Effector memory CD8-positive, alpha-beta T cell (primary cell): ENCODE measurements at places on chromosomes 2 and 18.

GRCh38 chr2:171365232-171365631 lies 68.6 kb downstream of the METTL8 start:
- DNase-seq: no peak

GRCh38 chr2:16817305-16818202 lies 151.9 kb upstream of the CYRIA start:
- no peak for DNase-seq

DNA sequence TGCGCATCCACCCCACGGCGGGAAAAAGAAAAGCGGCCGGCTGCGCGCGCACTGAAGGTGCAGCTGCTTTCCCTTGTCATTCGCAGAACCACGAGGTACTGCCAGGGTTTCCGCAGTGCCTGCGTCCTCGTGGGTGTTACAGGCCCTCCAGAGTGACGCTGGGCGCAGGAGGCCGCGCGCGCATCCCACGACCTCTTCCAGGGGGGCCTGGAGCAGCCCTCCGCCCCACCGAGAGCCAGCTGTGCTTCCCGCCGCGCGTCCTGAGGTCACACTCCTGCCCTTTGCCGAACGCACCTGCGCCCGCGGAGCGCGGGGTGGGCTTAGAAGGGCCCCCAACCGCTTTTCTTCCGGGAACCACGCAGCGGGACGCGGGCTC lies 378 bp upstream of the IAH1 start:
- DNase-seq: peak; percentile 51

GRCh38 chr2:37560863-37561614 lies 110.4 kb downstream of the CDC42EP3 start:
- DNase-seq: no peak

DNA sequence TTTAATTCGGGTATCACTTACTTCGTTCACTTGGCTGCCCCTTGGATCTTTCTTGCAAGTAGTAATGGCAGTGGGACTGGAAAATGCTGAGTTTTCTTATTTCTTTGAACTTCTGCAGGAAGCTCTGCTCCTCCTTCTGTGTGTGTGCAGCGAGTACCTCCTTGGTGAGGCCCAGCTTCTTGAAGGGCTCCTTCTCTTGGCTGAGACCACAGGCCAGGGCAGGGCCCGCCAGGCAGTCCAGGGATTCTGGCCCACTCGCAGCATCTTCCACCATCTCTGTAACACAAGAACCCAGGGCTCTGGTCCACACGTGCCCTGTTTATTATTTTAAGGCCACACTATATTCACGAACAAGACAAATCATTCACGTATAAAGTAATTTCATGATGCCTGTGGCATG lies 15.8 kb upstream of the HES6 start:
- DNase-seq: no peak

- DNase-seq: no peak
Measured at GRCh38 chr2:45981384-45981930, 315.8 kb upstream of the EPAS1 start.

DNA sequence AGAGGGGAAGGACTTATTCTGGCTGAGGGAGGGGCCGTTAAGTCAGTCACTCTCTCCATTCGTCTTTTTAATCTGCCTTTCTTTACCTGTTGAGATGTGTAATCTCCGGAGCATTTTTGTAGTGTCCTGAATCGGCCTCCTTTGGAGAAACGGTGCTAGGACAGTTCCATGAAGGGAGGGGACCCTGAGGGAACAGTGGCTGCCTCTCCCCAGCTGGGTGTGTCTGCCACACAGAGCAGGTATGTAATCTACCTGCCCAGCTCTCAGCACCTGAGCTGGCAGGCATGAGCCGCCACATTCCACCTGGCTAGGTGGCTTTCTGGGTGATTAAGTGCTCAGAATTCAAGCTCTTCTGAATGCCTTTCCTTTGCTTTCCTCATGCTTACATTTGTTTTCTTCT lies 131.2 kb downstream of the WDSUB1 start:
- DNase-seq: no peak

- DNase-seq: no peak
Measured at GRCh38 chr2:240130393-240131195, 5.5 kb downstream of the COPS9 start.

- DNase-seq: no peak
Measured at GRCh38 chr18:42576124-42576523, 539.4 kb downstream of the RIT2 start.

DNA sequence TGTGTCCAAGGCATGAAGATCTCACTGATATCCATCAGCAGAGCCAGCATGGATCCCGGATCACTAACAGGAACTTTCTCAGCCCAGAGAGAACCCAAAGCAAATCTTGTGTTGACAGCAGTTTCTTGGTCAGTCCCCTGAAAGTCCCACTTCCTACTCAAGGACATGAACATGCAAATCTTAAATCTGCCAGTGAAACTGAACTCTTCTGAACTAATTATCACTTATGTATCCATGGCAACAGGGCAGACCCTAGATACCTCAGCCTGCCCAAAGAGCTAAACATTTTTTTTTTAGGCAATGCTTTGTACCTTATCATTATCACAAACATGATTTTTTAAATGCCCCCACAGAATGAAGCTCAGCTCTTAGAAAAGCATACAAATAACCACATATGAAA lies 127.8 kb upstream of the DDX18 start:
- no peak for DNase-seq

DNA sequence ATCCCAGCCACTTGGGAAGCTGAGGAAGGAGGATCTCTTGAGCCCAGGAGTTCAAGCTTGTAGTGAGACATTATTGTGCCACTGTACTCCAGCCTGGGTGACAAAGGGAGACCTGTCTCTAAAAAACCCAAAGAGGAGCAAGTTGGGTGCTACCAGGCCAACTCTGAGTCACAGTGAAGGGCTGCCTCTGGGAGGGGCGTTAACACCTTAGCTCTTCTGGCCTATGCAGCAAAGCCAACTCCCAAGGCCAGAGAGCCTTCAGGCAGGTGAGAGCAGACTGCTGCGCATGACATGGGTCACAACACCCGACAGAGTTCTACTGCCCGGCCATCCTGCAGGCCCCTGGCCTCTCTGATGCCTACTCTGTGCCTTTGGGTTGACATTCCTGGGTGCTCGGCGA lies 32.6 kb upstream of the ATG16L1 start:
- no peak for DNase-seq
